ENCODE measurements at places on chromosomes 16 and 17.

GRCh38 chr17:57276621-57277020 is 20.3 kb downstream of the MSI2 start:
- no peak for DNase-seq

DNA sequence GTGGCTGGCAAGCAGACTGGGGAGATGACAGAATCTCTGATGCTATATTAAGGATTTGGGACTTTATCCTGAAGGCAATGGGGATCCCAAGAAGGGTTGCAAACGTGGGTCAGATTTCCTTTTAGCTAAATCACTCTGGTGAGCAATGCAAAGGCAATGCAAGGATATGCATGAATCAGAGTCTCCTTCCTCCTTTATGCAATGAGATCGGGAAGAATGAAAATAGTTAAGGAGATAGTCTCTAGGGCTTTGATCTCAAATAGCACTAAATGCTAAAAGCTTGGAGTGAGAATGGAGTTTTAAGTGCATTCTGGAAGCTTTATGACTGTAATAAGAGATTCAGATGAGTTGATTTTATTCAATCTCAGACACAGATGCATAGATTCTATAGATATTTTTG is 27.2 kb upstream of the SHISA9 start:
- no peak for DNase-seq

GRCh38 chr17:17495536-17496188 is 533 bp downstream of the RASD1 start:
- peak; percentile 42 for DNase-seq

DNA sequence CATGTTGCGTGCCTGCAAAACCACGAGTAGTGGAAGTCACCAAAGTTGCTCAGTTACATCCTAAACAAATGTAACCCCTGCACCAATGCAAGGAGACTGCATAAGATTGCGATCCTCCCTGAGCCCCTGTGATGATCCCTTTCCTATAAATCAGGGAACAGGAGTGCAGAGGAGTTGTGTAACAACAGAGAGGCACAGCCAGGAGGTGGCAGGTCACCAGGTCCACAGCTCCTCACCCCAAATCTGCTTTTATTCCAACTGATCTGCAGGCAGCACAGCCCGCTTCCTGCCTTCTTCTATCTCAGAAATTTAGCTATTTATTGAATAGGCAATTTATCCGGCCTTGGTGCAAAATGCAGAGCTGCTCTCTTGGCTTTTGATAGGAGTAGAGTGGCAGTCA is 36.0 kb upstream of the MRTFB start:
- no peak for DNase-seq

DNA sequence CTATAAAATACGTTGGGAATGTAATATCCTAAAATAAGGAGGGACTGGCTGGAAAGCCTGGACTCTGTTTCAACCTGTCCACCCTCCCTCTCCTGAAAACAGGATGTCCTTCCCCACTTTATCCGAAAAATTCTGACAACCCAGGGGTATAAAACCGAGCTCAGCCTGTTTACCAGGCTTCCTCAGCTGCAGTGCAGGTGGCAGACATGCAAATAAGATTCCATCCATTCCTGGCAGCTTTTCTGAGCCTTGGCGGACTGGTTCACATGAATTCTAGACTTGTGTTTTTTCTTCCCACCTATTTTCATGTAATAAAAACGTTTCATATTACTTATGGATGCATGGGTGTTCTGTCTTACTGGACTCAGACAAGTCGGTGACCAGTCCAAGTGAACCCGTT is 479.3 kb downstream of the KCNJ18 start:
- no peak for DNase-seq

DNA sequence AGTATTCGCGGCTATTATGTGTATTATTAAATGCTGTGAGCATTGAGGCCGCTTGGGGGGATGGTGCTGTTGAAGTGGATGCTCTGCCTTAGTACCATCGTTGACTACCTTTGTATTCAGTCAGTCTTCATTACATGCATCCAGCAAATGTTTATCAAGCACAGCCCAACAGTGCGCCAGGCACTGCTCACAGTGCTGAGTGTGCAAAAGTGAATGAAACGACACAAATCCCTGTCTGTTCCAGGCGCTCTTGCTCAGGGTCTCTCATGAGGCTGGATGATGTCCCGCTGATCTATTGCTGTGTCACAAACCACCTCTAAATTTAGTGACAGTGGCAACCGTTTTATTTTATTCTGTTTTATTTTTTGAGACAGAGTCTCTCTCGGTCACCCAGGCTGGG is 53.8 kb downstream of the OTOA start:
- no peak for DNase-seq

DNA sequence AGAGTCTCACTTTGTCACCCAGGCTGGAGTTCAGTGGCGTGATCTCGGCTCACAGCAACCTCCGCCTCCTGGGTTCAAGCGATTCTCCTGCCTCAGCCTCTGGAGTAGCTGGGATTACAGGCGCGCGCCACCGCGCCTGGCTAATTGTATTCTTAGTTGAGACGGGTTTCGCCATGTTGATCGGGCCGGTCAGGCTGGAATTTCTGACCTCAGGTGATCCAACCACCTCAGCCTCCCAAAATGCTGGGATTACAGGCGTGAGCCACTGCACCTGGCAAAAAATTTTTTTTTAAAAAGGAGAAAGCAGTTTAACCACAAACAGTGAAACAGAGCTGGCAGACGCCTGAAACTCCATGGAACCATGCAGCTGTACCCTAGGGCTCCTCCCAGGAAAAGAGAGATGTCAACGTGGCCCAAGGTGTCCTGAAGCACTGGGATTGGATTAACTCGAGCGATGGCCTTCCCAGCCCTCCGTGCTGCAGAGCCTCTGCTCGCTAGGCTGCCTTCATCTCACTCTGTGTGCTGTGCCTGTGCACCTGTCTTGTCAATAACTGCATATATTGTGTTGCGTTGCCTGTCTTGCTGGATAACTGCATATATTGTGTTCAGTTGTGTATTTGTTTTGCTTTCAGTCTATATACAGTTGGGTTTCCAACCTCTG is 29.6 kb upstream of the FOXK2 start:
- DNase-seq = no peak

DNA sequence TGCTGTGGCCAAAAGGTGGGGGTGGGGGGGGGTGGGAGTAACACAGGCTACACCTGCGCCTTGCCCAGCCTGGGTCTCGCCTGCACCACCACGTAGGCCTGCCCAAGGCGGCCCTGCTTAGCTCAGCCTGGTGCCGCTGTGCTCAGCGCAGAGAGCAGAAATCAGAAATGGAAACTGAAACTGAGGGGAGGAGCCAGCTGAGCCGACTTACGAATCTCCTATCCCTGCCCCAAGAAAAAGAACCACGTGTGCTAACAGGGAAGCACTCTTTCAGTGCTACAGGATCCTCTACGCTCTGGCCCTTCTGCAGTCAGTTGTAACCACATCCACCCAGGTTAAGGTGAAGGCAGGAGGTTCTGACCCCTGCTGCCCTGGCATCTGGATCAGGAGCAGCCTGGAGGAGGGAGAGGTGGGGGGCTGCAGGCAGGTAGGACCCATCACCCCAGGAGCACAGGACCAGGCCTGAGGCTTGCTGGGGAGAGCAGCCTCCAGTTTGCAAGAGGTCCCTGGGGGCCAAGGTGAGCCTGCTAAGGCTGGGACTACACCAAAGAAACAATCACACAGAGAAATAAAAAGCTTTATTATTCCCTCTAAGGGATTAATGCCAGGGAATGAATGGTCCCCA is at the start of gene DHX58:
TSS of gene DHX58 (minus strand) at position 163 of the 625 bp plus-strand sequence. CDS start 822 bp downstream, outside the sequence.
- no peak for DNase-seq

- DNase-seq = no peak
Observed at GRCh38 chr16:61148930-61149329, 887.3 kb downstream of the CDH8 start.

DNA sequence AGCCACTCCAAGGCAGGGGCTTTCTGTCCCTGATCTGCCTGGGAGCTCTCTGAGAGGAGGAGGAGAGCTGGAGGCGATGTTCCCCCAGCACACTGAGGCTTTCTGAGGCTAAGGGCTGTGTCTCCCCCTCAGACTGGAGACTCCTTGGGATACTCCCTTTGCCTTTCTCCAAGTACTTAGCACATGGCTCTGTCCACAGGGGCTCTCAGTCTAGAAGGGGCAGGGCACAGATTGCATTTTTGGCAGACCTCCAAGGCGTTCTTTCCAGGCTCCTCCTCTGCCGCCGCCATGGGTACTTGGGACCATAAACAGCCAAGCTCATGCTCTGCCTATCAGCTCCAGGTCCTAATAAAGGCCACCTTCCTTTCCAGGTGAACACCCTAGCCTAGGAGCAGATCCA is 1.8 kb upstream of the GIP start:
- no peak for DNase-seq

DNA sequence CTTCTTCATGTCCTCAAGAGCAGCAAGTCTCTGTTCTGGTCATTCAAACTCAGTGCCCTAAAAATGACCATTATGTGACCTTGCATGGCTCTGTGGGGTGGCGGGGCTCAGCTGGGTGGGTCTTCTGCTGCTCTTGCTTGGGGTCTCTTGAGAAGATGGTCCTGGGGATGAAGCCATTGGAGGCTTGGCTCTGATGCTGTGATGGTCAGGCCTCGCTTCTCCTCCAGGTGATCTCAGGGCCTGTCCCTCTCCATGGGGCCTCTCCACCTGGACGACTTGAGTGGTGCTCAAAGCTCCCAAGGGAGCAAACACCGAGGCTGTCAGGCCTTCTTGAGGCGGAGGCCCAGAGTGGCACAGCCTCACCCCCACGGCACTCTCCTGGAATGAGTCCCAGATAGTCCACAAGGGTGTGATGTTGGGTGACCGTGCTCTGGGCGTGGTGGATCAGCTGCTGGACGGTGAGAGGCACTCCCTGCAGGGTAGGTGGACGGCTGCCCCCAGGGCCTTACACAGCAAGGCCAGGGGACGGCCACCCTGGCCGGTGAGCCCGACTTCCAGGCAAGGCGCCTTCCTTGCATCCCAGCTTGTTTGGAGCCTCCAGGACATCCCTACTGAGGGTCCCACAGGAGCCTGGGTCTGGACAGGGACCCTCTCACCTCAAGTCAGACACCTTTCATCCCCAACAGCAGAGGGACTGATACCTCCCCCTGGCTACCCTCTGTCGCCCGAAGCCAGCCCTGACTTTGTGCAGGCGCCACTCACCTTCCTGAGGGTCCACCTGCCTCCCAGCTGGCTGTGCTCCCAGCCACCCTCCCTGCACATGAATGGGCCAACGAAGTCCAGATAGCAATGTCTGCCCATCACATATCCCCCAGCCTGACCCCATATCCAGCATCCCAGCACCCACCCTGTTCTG is 48.7 kb downstream of the USP22 start:
- DNase-seq = no peak

DNA sequence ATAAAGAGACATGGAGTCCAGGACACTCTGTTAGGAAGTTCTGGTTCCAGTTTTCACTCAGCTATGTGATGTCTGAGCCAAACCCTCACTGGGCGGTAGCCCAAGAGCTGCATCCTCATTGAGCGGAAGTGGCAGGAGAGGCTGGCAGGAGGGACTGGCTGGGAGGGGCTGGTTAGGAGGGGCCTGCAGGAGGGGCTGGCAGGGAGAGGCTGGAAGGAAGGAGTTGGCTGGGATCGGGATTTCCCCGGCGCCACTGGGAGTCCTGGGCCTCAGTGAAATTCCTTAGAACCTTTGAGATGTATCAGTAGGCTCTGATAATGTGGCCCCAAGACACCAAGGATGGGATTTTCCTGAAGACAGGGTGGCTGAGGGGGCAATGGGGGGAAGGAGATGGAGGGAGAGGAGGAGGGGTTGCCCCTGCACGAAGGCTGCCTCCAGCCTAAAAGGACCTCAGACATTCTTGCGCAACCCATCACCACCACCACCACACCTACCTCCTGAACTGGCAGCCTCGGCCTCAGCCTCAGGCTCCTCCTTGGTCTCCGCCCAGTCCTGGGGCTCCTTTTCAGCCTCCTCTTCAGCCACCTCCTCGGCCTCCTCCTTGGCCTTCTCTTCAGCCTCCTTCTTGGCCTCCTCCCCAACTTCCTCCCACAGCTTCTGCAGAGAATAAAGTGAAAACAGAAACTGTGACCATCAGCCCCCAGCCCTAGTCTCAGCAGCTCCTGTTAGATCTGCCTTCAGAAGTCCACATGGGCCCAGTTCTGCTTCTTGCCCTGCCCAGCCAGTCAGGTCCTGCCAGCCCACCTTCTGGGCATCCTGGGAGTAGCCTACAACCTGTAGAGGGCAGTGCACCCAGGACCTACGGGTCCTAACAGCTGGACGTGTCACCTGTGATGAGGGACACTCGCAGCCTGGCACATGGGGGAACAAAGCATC is 31.7 kb downstream of the CNGB1 start:
- no peak for DNase-seq

DNA sequence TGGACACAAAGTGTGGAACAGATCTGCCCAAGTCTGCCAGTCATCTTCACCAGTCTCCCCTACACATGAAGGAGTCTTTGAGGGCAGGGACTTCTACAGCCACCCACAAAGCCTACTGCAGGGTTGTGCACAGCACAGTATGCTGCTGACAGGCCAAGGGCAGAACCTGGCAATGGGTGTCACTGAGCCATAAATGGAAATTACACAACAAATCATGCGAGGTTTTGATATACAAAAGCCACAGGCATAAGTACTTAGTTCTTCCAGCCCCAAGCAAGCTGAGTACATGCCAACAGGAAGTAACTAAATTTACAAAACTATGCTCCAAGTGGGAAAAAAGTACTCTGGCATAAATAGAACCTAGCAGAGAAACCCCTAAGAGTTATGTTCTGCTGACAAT is 7.8 kb upstream of the PSMC3IP start:
- no peak for DNase-seq

- peak; percentile 85 for DNase-seq
Observed at GRCh38 chr16:29877266-29877961, 14.4 kb upstream of the CDIPT start.

GRCh38 chr17:1590029-1590746 is 27.6 kb upstream of the PITPNA start:
- no peak for DNase-seq

Measured in neuronal stem cell (in vitro differentiated cells).